ENCODE measurements at places on chromosomes 5 and 9. TPM values are rescaled to one million over a fixed set of nuclear protein-coding genes. Genes with fewer than 3 reads are reported as not detected.

- DNase-seq, result no peak
These were observed 159.1 kb upstream of the ACOT12 start for GRCh38 chr5:81552852-81553566.

DNA sequence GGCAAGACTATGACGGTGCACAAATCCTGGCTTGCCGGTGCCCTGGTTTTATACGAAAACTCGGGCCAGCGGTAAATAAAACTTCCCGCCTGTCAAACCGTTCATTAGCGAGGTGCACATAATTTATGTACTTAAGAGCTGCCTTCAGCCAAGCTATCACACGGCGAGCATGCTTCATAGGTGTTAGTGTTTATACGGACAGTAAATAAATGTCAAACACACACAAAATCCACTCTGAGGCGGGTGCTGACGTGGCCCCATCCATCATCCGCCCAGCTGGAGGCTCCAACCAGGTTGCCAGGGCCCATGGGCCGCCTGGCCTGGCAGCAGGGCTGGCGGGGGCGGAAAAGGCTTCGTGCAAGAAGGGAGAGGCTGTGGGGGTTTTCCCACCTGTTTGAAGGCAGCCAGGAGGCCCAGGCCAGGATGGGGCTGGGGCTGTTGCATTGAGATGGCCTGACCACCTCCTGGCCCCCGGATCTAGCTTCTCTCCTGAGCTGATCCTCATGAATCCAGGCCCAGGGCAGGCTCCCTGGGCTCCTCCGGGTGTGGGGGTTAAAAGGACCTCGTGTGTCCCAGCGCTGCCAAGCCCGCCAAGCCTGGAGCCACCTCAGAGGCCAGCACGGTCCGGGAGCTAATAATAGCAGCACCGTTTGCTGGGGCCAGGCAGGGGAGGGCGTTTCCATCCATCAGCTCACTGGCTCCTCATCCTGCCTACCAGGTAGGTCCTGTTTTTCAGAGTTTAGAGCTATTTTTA lies 43.2 kb downstream of the BARX1 start:
- no peak for DNase-seq

GRCh38 chr9:14868772-14869583 lies 41.2 kb downstream of the FREM1 start:
- DNase-seq, result no peak

Gene ZNF618
- 3.0 TPM for total RNA-seq

Gene CDC42SE2
- total RNA-seq, result 15.0 TPM
